ENCODE measurements at places on chromosomes 5 and 9.
A peak's percentile ranks its signal among the peaks of the same experiment; 100 is the strongest.

DNA sequence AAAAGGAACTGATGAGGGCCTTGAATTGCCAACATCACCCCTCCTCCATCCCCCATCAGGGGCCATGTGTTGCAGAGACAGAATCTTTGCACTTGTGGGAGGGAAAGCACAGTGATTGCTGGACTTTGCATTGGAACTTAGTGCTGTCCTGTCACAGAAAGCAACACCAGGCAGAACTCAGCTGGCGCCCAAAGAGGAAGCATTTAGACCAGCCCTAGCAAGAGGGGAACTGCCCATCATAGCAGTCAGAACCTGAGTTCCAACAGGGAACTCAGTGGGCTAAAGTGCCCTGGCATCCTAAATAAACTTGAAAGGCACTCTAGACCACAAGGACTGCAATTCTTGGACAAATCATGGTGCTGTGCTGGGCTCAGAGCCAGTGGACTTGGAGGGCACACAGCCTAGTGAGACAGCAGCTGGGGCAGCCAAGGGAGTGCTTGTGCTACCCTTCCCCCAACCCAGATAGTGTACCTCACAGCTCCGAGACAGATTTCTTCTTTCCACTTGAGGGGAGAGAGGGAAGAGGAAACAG lies 128.1 kb downstream of the ACTL7B start:
- no peak for DNase-seq

DNA sequence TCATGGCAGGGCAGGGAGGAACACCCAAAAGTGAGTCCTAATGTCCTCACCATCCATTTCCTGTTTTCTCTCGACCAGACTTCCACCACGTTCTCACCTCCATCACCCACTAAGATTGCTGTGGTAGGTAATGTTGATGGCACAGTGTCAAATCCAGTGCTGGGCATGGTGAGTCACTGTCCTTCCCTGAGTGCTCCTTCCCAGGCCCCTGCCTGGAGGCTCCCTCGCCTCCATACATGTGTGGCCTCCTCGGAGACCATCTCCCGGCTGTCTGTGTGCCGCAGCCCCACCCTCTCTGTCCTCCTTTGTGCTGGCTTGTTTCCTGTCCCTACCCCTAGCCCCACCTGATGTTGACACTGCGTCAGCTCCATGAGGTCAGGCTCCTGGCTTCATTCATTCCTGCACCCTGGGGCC lies 177.5 kb downstream of the SYK start:
- peak; percentile 50 for DNase-seq

DNA sequence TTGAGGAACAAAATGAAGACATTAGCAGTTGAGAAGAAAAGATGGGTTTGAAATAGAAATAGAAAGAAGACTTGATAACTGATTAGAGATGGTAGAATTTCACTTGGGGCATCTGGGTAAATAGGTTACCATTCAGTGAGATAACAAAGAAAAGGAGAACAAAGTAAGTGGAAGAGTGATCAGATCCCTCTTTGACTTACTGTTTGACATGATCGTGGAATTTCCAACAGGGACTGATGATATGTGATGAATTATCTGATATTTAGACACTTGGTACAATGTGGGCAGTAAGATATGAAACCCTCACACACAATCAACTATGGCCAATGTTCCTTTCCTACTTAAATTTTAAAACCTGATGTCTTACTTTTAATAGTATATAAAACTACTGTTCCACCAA lies 70.1 kb upstream of the STARD4 start:
- no peak for DNase-seq

- no peak for DNase-seq
These were observed 41.0 kb upstream of the SHC3 start for GRCh38 chr9:89219637-89220036.

DNA sequence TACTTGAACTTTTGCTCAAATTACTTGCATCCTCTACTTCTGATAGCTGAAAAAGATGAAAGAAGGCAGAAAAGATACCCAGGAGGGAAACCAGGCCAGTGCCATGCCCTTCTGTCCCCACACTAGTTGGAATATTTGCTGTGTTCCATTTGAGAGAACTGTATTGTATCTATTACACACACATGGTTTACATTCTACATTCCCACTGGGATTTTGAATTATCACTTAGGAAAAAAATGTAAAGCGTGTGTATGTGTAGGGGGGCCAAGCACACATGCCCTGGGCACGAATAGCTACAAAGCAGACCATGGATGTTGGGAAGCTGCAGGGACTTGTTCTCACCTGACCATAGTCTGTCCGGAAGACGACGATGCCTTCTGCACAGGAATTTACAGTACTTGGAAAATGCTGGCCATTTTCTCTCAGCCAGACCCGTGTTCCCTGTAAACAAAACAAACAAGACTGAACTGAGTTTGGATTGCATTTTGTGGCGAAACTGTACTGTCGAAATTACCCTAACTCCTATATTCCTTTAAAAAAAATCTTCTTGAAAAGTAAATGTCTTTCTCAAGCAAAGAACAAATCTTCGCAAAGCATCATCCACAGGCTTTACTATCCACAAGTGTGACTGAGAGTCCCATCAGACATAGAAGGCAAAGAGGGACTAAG lies 58.7 kb downstream of the MYO10 start:
- DNase-seq, result no peak

DNA sequence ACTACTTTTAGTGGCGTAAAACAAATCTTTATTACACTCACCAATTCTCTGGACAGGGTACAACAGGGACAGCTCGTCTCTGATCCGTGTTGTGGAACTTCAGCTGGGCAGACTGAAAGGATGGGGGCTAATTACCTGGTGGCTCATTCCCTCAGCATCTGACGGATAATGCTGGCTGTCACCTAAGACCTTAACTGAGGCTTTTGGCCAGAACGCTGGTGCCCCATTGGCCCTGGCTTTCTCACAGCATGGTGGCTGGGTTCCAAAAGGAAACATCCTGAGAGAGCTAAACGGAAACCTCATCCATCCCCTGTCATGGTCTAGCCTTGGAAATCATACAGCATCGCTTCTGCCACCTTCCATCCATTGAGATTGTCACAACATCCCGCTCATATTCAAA lies 62.9 kb downstream of the RAI14 start:
- DNase-seq, result no peak

DNA sequence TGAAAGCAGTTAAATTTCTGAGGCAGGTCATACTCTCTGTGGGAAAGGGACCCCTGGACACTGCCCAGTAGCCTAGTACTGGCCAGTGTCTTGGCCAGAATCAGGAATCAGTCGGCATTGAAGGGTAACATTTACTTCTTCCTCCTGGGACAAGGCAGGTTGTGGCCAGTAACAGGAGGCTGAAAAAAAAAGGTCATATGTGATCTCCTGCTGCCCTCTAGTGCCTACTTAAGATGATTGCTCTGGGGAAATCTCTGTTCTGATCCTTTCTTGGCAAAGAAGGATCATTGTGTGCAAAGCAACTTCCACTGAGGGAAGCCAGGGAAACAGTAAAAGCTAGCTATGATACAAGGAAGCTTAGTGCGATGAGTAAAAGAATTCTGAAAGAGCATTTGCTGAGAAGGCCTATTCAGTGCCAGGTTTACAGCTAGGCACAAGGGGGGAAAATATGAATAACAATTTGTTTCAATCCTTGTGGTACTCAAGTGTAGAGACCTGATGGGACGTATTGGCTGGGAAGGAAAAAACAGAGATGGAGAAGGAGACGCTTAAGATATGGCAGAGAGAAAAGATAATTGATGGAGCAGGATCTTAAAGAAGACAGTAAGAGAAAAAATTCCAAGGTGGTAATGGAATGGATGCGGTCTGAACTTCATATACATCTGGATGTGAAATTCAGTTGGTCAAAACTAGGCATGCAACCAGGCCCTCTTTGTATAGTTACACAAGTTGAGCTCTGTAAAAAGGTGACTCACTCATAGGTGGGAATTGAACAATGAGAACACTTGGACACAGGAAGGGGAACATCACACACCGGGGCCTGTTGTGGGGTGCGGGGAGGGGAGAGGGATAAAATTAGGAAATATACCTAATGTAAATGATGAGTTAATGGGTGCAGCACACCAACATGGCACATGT lies 25.8 kb upstream of the TRIM32 start:
- DNase-seq, result no peak

DNA sequence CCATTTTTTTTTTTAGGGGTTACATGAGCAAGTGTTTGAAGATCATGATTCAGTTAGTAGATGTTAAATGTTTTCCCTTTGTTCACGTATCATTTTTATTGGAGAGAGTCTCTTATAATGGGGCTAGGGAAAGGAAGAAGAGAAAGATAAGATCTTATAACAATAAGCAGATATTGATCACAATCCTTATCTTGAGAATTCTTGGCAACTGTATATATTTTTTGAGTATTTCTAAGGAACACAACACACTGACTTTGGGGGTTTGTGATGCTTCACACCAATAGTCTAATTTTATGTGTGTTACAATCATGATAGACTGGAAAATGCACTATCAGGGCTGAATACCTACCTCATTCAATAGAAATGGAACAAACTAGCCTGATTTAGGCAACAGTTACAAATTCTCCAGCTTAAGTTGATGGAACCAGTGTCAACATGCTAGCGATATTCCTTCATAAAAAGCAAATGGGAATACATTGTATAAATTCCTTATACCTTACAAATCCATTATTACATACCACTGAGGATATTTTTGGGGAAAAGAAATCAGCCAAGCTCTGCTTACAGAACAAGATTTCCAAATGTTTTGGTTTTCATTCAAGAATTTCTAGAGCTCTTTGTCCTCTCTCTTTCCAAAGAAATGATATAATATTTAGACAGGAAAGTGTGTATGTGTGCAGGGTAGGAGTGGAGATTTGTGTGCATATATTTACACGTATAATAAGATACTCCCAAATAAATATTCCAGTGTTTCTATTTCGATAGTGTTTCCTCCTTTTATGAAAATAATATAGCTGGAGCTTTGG lies 41.5 kb downstream of the SVEP1 start:
- DNase-seq, result no peak

- DNase-seq, result no peak
These were observed 340.2 kb downstream of the ADAMTS6 start for GRCh38 chr5:65141493-65141892.

GRCh38 chr9:112059145-112059965 lies 115.7 kb downstream of the SUSD1 start:
- DNase-seq, result no peak

DNA sequence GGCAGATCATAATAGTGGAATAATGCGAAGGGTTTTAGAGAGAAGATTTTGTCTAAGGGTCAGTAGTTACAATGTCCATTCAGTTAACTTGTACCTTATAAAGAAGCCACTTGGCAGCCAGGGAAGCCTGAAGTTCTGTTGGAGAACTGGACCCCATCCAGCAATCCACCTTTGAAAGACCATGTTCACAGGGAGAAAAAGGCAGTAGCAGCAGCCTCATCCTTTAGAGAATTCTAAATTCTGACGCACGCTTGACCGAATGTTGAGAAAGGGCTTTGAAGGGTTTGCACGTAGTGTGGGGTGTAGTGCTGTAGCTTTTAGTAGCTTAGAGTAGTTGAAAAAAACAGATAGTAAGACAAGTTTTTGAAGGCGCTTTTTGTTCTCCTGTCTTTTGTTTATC lies 42.8 kb downstream of the MCCC2 start:
- no peak for DNase-seq

- no peak for DNase-seq
These were observed 215.0 kb downstream of the SEMA6A start for GRCh38 chr5:116359592-116359991.

GRCh38 chr5:158390577-158390976 lies 531.6 kb upstream of the CLINT1 start:
- DNase-seq, result no peak
